ENCODE measurements at places on chromosomes 12 and 14.

- DNase-seq, result no peak
These were observed 128.9 kb downstream of the SNAPC1 start for GRCh38 chr14:61891170-61891569.

DNA sequence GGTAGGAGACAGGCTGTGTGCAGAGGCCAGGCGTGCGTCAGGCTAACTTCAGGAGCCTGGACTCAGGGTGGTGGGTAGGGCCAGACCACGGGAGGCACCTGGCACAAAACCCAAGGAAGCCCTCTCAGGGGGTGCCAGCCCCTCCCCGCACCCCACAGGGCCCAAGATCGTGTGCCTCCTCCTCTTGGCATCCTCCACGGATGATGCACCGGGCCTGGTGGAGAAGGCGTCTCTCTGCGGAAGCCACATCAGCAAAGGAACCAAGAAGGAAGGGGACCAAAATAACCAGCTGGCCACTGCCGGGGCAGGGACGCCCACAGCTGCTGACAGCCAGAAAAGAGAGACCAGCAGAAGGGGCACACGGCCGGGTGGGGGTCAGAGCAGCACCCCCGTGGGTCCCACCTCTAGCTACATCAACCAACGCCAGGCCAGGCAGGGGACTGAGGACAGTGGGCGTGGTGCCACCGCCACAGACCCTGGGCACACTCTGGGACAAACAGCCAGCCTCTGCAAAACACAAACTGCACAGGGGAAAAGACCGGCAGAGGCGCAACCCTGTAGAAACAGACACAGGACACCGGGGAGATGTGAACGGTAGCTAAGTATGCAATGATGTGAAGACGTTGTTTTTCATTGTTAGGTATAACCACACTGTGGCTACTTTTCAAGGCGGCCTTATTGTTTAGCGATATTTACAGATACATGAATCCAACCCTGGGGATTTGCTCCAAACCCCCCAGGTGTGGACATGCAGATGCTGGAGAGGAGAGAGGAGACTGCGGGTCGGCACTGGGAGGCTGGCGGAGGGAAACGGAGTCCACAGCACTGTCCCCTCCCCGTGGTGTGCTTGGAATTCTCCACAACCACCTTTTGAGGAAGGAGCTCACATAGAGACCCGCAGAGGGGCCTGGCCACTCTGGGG, 26.1 kb upstream of the C14orf180 start:
- DNase-seq, result no peak

DNA sequence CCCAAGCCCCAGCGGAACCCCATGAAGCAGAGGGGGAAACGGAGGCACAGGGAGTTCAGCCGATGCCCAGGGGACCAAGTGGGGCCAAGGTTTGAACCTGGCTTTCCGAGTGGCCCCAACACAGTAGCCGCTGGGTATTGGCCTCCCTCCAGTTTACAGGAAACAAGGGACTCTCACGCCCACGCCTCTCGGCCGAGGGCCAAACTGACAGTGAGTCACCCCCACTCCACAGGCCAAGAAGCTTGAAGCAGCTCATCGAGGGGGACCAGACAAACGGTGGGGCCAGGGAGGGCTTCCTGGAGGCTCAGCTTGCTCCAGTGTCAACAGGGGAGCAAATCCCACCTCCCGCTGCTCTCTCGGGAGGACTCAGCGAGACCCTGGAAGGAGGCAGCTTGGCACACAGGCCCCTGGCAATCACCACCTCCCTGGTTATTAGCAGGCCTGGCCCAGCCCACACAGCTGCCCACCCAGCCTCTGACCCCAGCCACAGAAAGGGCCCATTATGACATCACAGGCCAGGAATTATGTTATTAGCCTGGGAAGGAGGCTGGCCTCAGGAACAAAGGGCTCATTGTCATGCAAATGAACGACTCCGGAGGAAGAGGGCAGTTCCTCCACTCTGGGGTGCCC, 54.6 kb downstream of the NCOR2 start:
- no peak for DNase-seq

- no peak for DNase-seq
These were observed 75.5 kb upstream of the CAND1 start for GRCh38 chr12:67193704-67194103.

DNA sequence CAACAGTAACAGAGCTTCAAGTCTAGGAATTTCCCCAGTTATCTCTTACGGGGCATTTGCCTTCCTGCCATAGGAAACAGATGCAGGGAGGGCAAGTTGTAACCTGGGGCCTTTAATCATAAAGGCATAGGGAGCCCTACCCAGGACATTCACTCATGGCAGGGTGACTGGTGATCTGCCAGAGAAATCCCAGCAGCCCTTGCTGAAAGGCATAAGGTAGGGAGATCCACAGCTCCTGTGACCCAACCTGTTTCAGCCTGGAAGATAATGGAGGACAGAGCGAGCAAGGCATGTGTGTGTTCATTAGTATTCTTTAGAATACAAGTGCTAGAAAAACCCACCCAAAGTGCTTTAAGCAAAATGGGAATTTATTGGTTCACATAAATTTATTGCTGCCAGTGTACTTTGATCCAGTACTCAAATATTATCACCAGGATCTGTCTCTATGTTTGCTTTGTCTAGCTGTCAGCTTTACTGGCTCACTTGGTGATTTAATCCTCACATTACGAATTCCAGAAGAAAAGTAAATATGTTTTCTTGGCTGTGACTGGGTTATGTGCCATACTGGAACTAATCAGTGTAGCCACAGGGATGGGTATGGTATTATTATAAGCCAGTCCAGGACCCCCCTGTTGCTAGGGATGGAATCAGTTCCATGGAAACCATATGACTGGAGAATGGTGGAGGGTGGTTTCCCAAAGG, 21.1 kb upstream of the AKAP6 start:
- no peak for DNase-seq

- DNase-seq, result no peak
These were observed 172.2 kb downstream of the SLC16A7 start for GRCh38 chr12:59768031-59768430.

GRCh38 chr12:15732341-15733061, 56.7 kb downstream of the EPS8 start:
- DNase-seq, result no peak

GRCh38 chr14:105071942-105072341, 6.7 kb upstream of the GPR132 start:
- no peak for DNase-seq

DNA sequence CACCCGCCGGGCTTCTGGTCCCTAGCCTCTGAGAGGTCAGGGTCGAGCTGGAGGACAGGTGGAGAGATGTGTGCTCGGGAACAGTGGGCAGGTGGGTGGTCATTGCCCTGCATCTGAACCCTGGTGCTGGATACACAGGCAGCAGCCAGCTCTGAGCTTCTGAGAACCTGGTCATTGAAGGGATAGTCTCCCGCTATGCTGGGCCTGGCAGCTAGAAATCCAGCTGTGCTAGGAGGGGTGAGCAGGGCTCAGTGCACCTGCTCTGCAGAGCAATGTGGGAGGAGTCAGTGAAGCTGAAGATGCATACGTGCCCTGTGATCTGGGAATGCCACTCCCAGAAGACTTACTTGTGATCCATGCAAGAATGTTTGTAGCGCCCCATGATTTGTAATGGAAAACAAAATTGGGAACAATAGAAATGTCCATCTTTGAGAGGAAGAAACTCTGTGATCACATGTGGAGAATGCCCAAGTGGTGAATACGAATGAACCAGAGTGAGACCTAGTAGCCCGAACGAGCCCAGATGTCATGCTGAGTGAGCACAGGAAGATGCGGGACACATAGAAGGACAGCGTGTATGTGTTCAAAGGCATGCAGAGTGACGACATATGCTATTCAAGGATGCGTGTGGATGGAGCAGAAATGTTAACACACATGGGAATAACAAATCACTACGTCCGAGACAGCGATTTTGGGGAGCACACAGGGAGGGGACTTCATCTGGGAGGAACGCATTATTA, 63.4 kb downstream of the AACS start:
- DNase-seq, result no peak

DNA sequence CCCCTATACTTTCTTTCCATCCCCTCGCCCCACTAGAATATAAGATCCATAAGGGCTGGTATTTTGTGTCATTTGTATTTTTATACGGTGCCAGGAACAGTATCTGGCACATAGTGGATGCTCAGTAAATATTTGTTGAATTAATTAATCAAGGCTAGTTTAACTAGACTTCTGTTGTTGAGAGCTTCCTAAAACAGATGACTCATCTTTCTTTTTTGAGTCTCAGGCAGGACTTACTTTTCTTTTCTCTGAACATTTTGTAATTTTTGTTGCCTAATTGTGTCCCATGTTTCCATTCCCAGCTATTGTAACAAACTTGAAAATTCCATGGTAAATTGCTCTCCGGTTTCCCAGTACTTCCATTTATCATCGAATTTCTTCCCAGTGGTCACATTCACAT, 16.7 kb downstream of the STK38L start:
- DNase-seq, result no peak

- DNase-seq, result no peak
These were observed 36.3 kb downstream of the LGMN start for GRCh38 chr14:92711976-92712653.

DNA sequence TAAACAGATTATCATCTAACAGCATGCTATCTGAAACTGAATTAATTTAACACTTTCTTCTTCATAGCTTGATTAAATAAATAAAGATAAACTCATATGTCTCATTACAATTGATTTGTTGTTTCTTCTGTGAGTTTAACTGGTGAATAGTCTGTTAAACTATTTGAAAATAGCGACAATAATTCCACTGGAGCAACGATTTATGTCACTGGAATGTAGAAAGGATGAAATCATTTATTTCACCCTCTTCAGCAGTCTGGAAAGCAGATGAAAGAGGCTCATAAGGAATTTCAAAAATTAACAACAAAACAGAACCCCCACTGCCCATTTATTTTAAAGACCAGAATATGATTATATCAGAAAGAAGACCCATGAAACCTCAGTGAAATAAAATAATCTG, 1165.1 kb upstream of the USP15 start:
- no peak for DNase-seq

DNA sequence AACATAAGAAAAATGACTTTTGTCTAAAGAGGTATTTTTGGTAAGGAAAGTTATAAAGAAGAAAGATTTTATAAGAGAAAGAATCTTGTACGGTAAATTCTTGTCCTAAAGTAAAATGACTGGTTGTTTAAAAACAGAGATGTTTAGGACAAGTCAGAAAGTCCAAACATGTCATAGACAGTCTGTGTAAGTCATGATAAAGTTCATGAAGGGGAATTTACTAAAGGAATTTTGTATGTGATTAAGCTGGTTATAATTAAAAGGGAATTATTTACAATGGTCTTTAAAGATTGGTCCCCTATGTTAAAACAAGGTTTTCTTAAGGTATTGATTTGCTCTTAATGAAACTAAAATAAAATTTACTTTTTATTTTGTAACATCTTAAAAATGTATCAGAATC, 269.4 kb upstream of the CCDC196 start:
- DNase-seq, result no peak

DNA sequence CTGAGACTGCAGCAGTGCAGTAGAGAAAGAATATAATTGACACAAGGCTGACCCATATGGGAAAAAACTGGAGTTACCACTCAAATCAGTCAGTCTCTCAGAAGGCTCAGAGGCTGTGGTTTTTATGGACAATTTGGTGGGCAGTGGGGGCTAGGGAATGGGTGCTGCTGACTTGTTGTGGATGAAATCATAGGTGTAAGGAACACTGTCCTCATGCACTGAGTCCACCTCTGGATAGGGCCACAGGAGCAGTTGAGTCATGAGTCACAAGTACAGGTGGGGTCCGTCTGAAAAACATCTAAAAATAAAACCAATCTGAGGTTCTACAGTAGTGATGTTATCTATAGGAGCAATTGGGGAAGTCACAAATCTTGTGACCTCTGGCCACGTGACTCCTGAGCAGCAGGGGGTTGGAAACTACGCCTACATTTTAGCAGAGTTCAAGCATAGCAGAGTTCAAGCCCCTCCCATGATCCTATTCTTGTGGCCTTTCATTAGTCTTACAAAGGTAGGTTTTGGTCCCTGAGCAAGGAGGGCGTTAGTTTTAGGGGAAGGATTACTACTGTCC, 18.1 kb upstream of the SGPP1 start:
- DNase-seq, result no peak

- no peak for DNase-seq
These were observed 152.2 kb upstream of the BMP4 start for GRCh38 chr14:54108481-54109471.

GRCh38 chr12:124479680-124480468, 87.5 kb downstream of the NCOR2 start:
- DNase-seq, result no peak

DNA sequence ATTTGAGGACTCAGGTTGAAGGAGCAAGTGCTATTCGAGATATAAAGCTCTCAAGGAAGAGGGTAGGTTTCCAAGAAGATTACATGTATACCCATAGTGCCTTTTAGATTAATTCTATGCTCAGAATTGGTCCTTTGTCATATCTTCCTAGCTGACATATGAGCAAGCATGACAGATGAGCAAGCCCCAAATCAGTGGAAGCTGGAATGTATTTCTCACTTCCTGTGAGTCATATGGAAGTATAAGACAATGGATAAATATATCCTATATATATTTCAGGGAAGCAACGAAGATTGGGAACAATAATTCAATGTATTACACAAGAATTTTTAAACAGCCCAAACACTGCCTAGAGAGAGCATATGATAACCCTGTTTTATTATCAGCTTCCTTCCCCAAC, 674.1 kb upstream of the ATXN7L3B start:
- no peak for DNase-seq

- no peak for DNase-seq
These were observed 9.1 kb upstream of the MGAT4C start for GRCh38 chr12:86265329-86265695.

GRCh38 chr14:51430633-51431032, 190.6 kb downstream of the TMX1 start:
- DNase-seq, result no peak

DNA sequence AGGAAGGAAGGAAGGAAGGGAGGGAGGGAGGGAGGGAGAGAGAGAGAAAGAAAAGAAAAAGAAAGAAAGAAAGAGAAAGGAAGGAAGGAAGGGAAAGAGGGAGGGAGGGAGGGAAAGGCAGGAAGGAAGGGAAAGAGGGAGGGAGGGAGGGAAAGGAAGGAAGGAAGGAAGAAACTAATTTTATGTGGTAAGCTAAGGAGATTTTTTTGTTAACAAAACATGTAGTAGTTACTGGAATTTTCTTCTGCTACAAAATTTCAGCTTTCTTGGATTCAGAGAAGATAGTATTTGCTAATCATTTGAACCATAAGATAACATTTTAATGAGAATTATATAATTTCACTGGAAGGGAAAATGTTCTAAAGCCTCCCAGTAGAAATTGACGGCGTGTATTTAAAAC, 437.8 kb upstream of the DCN start:
- no peak for DNase-seq

- DNase-seq, result no peak
These were observed 35.4 kb downstream of the SPTLC2 start for GRCh38 chr14:77580964-77581505.

- no peak for DNase-seq
These were observed 152.2 kb downstream of the CHST11 start for GRCh38 chr12:104608998-104609397.

- no peak for DNase-seq
These were observed 1.9 kb downstream of the RAD51AP1 start for GRCh38 chr12:4540638-4541037.

DNA sequence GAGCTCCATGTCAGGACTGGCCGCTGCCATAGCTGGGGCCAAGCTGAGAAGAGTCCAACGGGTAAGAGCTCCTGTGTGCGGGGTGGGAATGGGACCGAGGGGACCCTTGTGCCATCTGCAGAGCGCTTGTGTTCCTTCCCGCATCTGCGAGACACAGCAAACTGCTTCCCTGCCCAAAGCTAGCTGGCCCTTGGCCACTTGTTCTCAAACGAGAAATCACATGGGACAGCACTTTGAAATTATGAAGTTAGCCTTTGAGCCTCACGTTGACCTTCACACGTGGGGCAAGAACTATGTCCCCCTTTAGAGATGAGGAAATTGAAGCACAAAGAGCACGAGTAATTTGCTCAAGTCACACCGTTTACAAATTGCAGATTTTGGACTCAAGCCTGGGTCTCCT, 30.8 kb downstream of the DEGS2 start:
- DNase-seq, result no peak
